ENCODE measurements at places on chromosomes 6 and 20. TPM values are rescaled to one million over a fixed set of nuclear protein-coding genes. Genes with fewer than 3 reads are reported as not detected.

DST gene
- polyA plus RNA-seq, result not detected

CGA gene
- not detected for polyA plus RNA-seq

NRSN1 gene
- polyA plus RNA-seq, result not detected

FLRT3 gene
- polyA plus RNA-seq, result not detected

NCOA3 gene
- polyA plus RNA-seq, result 21.9 TPM

F13A1 gene
- not detected for polyA plus RNA-seq

DLK2 gene
- 0.20 TPM for polyA plus RNA-seq

RSPH4A gene
- 0.08 TPM for polyA plus RNA-seq

PACRG gene
- polyA plus RNA-seq, result not detected

Data from CD4-positive, CD25-positive, alpha-beta regulatory T cell (primary cell).